ENCODE measurements at places on chromosomes 6 and 20. TPM values are rescaled to one million over a fixed set of nuclear protein-coding genes. Genes with fewer than 3 reads are reported as not detected.

NT5E gene
- 18.7 TPM for total RNA-seq

SALL4 gene
- total RNA-seq = not detected

TBC1D32 gene
- total RNA-seq = 2.0 TPM

BIRC7 gene
- not detected for total RNA-seq

ZNF311 gene
- total RNA-seq = 0.35 TPM

TOP1 gene
- 31.1 TPM for total RNA-seq

SLC22A16 gene
- total RNA-seq = 0.35 TPM

CHRNA4 gene
- total RNA-seq = not detected

MUCL3 gene
- not detected for total RNA-seq

VSX1 gene
- total RNA-seq = not detected

FOXA2 gene
- not detected for total RNA-seq

EPB41L1 gene
- 49.3 TPM for total RNA-seq

OXT gene
- not detected for total RNA-seq

C20orf144 gene
- total RNA-seq = not detected

PEX3 gene
- 15.2 TPM for total RNA-seq

GJA1 gene
- total RNA-seq = 134 TPM

TSBP1 gene
- not detected for total RNA-seq

INSM1 gene
- total RNA-seq = not detected

POPDC3 gene
- total RNA-seq = not detected

GGTLC1 gene
- total RNA-seq = not detected

CFB gene
- 42.6 TPM for total RNA-seq

CDSN gene
- total RNA-seq = not detected

Measured in gastroesophageal sphincter (tissue), 4 donors.